ENCODE measurements at places on chromosomes 3 and 15.

DNA sequence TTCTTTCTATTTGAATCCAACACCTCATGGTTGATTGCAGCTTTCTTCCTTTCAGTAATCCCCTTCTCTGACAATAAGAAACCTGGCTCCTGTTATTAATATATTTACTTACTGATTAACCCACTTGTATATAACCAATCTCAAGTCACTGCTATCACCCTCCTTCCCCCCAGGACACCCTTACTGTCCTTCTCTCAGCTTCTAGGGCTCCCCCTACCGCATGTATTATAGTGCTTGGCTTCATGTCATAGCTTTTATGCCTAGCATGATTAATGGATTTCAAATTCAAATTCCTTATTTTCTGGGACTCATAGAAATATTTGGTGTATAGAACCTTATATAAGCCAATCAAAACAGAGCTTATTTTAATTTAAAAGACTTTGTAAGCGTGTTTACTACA lies 75.7 kb upstream of the BNIP2 start:
- DNase-seq, result no peak

DNA sequence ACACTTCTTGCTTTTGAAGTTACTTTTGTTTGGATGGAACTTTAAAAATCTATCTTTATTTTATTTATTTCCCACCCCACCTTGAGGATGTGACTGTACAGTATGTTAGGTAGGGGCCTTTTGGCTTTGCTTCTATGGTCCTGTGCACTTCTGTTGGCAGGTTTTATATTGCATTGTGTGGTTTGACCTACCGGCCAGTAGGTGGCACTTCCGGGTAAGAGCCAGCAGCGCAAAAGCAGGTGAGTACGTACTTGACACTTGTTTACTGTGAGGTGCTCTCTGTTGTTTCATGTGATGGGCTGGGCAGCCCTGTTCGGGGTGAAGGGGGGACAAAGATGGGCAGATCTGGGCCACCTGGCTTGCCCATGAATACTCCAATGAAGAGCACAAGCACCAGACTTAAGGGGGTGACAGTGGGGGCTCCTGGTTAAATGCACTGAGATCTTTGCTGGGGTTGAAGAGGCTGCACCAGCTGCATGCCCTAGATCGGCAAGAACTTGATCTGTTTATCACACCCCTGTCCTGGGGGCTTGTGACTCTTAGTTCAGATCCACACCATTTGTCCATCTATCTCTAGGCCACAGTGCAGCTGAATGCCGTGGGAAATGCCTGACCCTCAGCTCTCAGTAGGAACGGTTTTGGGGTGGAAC lies 131.6 kb downstream of the NLGN1 start:
- DNase-seq, result no peak

DNA sequence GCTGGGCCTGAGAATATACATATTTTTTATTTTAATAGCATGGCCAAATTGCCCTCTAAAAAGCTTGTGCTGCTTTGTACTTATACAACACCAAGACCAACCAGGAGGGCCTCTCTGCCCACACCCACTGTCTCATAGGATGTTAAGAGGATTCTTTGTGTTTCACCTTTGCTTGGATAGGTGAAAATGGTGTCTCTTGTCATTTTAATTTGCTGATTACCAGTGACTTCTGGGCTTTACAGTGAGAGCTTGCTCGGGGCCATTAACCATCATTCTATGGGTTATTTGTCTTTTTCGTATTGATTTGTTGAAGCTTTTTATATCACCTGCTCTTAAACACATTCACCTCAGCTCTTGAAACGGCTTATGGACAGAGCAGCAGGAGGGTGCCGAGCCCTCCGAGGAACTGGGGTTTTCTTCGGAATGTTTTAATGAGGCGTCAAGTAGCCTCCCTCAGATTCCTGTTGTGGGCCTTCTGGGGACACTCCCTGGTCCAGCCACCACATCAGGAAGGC lies 10.5 kb downstream of the PTH1R start:
- DNase-seq, result no peak

DNA sequence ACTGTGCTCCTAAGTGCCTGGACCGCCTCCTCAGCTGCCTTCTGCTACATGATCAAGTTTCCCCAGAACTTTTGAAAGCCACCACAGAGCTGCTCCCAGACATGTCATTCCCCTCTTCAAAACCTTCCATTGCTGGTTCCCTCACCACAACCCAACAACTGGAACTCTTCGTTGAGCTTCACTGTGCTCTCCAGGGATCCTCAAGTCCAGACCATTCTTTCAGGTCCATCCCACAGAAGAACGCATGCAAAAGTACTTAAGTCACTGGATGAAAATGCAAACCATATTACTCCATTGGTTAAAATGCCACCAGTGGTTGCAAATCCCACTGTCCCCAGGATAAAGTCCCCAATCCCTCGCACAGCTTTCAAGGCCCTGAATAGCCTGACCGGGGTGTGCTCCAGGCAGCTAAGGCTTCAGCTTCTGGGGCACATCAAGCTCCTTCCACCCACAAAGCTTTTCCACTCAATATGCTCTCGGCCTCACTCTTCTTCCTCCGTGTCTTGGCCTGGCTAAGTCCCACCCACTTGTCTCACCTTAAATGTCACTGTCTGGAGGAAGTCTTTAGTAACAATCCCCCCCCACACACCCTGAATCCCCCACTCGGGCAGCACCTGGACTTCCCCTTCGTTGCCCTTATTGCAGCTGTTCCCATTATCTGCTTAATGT lies 84.8 kb downstream of the XXYLT1 start:
- no peak for DNase-seq

- no peak for DNase-seq
Observed at GRCh38 chr3:192907784-192908183, 9.9 kb downstream of the MB21D2 start.

DNA sequence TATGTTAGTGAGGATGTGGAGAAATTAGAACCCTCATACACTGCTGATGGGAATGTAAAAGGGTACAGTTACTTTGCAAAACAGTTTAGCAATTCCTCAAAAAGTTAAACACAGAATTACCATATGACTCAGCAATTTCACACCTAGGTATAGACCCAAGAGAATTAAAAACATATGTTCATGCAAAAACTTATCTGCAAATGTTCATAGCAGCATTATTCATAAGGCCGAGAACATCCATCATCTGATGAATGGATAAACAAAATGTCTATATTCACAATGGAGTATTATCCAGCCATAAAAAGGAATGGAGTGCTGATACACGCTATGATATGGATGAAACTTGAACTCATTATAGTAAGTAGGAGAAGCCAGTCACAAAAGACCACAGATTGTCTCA lies 10.3 kb downstream of the SEC13 start:
- DNase-seq, result no peak

DNA sequence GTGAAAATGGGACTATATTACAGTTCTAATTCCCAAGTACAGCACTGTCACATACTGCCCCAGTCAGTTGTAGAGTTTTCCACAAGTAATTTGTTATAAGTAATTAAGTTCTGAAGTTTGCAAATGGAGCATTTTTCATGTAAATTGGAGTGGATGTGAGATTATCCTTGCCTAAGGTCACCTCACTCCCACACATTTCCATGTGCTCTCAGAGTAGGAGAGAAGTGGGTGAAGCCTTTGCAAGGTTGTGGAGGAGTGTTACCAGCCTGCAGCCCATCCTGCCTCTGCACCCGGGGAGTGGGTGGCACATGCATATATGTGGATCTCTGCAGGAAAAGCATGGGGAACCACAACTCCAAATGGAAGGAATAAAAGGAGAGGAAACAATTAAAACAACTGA lies 169.8 kb downstream of the CD47 start:
- DNase-seq, result no peak
